ENCODE measurements at places on chromosomes 1 and 21.

- DNase-seq: no peak
Observed at GRCh38 chr1:155120253-155120652, 7.4 kb upstream of the EFNA1 start.

DNA sequence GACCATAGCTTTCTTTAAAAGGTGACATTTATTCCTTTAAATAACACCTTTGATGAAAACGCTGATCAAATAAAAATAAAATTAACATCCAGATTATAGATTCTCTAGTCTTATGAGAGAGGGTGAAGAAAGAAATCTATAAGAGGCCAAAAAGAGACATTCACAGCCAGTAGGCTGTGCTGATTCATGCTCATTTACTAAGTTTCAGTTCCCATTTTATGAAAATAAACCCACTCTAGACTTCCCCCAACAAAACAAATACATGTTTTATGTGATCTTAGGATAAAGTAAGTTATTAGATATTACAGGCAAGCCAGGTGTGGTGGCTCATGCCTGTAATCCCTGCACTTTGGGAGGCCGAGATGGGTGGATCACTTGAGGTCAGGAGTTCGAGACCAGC lies 21.1 kb downstream of the ESRRG start:
- DNase-seq: no peak

DNA sequence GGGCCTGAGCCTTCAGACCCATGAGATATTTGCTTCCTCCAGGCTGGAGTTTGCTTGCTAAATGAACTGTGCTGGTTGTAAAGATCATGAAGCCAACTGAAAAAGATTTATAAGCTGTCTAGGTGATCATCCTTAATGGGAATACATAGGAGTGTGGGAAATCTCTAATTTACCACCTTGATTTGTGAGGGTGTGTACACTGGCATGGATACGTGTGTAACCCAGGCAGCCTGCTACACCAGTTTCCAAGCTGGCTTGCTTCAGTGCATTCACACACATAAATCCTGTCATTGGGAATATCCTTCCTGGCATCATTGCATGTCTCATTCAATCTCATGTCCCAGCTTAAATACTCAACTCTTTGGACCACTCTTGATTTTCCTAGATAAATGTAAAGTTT lies 57.6 kb upstream of the GNG12 start:
- no peak for DNase-seq

DNA sequence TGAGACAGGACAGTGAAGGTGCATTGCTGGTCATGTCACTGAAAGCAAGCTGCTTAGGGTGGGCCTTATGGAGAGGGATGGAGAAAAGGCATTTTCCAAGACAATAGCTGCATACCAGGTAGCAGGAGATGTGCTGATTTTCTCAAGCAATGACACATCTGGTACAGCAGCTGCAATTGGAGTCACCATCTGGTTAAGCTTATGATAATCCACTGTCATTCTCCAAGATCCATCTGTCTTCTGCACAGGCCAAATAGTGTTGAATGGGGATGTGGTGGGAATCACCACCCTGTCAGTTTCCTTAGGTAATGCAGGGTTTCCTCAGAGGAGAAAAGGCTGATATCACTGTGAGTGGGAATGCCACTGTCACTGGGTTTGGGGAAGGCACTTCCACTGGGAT lies 54.6 kb downstream of the ADSS2 start:
- DNase-seq: no peak

- no peak for DNase-seq
Observed at GRCh38 chr1:247864644-247865043, 7.7 kb downstream of the TRIM58 start.

DNA sequence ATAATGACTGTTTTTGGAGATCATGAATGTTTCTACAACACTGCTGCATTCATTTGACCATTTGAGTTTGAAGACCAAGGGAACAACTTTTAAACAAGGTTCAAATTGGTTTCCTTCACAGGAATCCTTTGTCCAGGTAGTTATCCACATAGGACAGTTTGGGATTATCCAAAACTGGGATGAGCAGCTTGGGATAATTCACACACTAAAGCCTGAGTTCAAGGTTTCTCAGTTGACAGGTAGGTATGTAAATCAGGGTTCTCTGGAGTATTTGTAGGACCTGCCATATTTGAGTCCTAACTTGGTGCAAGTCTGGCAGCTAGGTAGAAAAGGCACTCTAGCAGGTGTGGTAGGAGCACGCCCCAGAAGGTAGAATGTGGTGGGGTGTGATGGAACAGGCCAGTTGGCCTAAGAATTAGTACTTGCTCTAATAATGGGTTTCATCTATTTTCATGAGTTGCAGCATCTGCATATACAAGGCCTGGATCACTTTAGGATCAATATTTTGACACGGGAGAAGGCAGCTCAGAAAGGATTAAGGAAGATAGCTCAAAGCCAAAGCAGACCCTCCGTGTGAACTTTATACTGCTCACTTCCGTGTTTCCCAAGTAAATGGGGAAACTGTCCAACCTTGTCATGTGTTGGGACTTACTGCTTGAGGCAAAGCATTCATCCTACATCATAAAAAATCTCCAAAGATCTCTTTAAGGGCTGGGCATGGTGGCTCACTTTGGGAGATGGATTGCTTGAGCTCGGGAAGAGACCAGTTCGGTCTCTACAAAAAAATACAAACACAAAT lies 14.1 kb upstream of the RAB42 start:
- DNase-seq: no peak

GRCh38 chr1:213183036-213183672 lies 132.1 kb downstream of the RPS6KC1 start:
- no peak for DNase-seq

DNA sequence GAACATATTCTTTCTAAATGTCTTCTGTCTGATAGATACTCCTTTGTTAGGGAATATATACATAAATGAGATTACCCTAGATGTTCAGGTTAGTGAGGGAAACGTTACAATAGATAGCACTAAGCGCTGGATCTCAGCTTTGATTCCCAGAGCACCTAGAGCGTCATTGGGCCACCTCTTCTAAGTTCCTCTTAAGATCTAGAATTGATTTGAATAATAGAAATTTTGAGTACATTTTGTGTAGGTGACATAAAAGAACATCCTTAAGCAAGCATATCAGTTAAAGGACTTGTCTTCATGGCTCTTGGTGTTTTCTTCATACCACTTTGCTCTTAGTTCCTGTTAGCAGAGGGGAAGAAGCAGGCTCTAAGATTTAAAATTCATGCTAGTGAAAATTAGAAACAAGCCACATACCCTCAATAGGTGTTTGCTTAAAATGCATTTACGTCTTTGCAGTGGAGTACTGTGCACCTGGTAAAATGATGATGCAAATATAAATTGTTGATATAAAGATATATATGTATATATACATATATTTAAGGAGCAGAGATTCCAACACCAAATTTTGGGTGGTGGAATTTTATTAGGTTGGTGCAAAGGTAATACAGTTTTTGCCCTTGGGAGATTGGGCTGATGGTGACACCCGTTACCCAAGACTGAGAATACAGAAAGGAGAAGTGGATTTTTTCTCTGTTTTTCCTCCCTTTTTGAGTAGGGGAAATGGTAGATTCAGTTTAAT lies 47.1 kb downstream of the DYRK1A start:
- DNase-seq: no peak

- no peak for DNase-seq
Observed at GRCh38 chr1:40546957-40547356, 15.5 kb downstream of the ZNF684 start.

- no peak for DNase-seq
Observed at GRCh38 chr1:148293651-148294050, 141.6 kb upstream of the NBPF11 start.
